ENCODE measurements at places on chromosomes 6 and 20. TPM values are rescaled to one million over a fixed set of nuclear protein-coding genes. Genes with fewer than 3 reads are reported as not detected.

GRCh38 chr20:11217326-11218172 lies 543.8 kb upstream of the JAG1 start:
- no peak overlapping the region for H3K27ac ChIP-seq
- peaks cover 23% of the 10 kb centered on the region for H3K4me1 ChIP-seq
- no peak for DNase-seq
- H3K4me3 ChIP-seq = no peak overlapping the region
- H3K27me3 ChIP-seq = no peaks in the 10 kb centered on the region

DNA sequence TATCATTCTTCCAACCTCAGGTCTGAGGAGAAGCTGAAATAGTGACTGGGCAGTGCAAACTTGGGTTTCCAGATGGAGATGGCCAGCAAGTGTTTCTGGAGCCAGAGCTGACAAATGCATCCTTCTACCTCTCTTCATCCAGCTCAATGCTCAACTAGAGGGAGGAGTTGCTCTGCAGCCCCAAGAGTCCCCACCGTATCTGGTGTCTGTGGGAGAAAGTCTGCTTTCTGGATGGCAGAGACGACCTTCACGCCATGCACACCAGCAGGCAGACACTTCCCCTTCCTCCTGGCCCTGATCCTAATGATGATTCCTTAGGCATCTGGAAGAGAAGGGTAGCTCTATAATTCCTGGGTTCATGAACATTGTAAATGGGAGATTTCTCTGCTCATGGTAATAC lies 127.4 kb upstream of the SPACA1 start:
- H3K36me3 ChIP-seq = no peaks in the 10 kb centered on the region
- DNase-seq = no peak
- H3K4me3 ChIP-seq = no peak overlapping the region
- no peaks in the 10 kb centered on the region for H3K27me3 ChIP-seq

Gene ZNF165
- 4.0 TPM for total RNA-seq

GRCh38 chr20:24798930-24799705 lies 150.0 kb upstream of the CST7 start:
- no peaks in the 10 kb centered on the region for H3K36me3 ChIP-seq
- no peaks in the 10 kb centered on the region for H3K4me1 ChIP-seq
- H3K27me3 ChIP-seq = no peaks in the 10 kb centered on the region
- no peak for DNase-seq
- no peak overlapping the region for H3K27ac ChIP-seq
- no peak overlapping the region for H3K4me3 ChIP-seq

DNA sequence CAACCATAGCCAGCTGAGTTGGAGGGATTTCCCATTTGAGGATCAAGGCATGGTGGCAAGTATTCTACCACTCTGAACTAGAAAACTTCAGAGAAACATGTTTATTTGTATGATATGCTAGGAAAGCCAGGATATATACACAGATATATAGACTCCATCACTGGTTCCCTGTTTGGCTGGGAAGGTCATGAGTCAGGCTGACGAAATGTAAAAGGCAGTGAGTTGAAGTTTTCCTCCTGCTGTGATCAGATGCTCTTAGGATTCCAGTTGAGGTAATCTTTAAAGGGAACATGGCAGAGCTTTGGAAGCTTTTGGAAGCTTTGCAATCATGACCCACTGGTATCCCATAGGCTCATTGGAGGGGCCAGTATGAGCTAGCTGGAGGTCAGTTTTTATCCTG lies 1369.1 kb downstream of the EPHA7 start:
- DNase-seq = no peak
- H3K36me3 ChIP-seq = no peaks in the 10 kb centered on the region
- no peak overlapping the region for H3K4me3 ChIP-seq
- no peak overlapping the region for H3K27ac ChIP-seq

Gene CASP8AP2
- 24.4 TPM for total RNA-seq

DNA sequence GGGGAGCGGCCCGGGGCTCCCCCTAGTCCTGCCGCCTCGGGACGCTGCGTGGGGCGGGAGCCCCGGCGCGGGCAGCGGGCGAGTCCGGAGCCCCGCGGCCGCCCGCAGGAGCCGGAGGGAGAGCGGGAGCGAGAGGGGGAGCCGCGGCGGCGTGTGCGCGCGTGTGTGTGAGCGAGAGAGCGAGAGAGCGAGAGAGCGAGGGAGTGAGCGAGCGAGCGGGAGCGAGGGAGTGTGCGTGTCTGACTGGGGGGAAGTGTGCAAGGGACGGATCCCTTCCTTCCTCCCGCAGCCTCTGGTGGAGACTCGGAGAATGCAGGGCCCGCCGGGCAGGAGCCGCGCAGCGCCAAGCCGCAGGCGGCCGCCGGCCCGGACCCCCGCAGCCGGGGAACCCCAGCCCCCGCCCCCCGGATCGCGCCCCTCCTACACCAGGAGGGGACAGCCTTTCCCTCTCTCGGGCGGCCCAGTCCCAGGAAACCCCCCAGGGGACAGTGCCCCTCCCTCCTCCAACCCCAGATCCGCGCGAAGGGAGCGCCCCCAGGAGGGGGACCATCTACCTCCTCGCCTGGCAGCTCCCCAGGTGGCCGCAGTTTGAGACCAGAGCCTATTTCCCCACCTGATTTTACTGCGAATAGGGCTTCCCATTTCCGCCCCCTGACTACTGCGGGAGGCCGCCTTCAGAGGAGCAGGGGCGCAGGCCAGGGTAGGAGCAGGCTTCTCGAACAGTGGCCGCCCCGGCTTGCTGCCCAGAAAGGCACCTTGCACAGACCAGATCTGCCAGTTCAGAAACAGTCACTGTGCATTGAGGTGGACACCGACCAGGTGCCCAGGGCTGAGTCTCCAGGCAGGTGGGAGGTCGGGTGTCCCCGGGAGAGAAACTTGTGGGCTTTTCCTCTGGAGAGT lies at the start of gene CDH22:
Gene CDH22, minus strand, starts transcription at position 241 of the 900 bp plus-strand sequence. CDS start 57,204 bp downstream, outside the sequence.
- H3K36me3 ChIP-seq = no peaks in the 10 kb centered on the region
- DNase-seq = peak; percentile 39
- peak within 1 kb of the TSS; percentile 51 for H3K4me3 ChIP-seq
- no peak within 1 kb of the TSS for H3K27ac ChIP-seq

- no peak overlapping the region for H3K4me3 ChIP-seq
- H3K27me3 ChIP-seq = peaks cover 29% of the 10 kb centered on the region
- H3K36me3 ChIP-seq = no peaks in the 10 kb centered on the region
- peak; percentile 20 for DNase-seq
- no peak overlapping the region for H3K27ac ChIP-seq
Observed at GRCh38 chr20:21511850-21512633, 1.8 kb downstream of the NKX2-2 start.

Gene MEI4
- not detected for total RNA-seq

DNA sequence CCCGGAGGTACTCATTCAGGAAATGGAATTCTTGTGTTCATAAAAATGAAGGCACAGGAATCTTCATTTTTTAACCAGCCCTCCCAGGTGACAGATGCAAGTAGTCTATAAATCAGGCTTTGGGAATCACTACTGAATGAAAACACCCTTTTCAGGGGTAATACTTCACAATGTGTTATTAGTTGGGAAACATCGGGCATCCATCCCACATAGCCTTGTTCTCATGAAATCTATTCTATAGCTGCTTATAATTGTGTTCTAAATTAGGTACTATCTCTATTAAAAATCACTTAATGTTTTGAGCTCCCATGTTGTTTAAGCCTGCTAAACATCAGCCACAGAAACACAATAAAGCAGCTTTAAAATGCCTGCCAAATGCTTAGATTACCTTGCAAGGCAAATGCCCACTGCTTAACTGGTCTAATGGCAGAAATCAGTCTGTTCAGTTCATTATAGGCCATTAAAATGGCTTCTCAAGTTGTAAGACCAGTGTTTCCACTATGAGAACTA lies 94.9 kb downstream of the L3MBTL3 start:
- peaks cover 3% of the 10 kb centered on the region for H3K36me3 ChIP-seq
- no peaks in the 10 kb centered on the region for H3K27me3 ChIP-seq
- no peak overlapping the region for H3K4me3 ChIP-seq
- H3K27ac ChIP-seq = no peak overlapping the region
- peak; percentile 89 for DNase-seq
- H3K4me1 ChIP-seq = no peaks in the 10 kb centered on the region

- H3K4me1 ChIP-seq = peaks cover 19% of the 10 kb centered on the region
- DNase-seq = peak; percentile 94
- no peaks in the 10 kb centered on the region for H3K36me3 ChIP-seq
- no peak overlapping the region for H3K4me3 ChIP-seq
- H3K27ac ChIP-seq = peak overlapping the region; percentile 35
- H3K27me3 ChIP-seq = no peaks in the 10 kb centered on the region
Observed at GRCh38 chr6:36627801-36628246, 33.7 kb downstream of the SRSF3 start.

- H3K36me3 ChIP-seq = no peaks in the 10 kb centered on the region
- H3K27ac ChIP-seq = no peak overlapping the region
- H3K4me1 ChIP-seq = no peaks in the 10 kb centered on the region
- no peak overlapping the region for H3K4me3 ChIP-seq
Observed at GRCh38 chr20:16846006-16846405, 97.8 kb downstream of the OTOR start.

DNA sequence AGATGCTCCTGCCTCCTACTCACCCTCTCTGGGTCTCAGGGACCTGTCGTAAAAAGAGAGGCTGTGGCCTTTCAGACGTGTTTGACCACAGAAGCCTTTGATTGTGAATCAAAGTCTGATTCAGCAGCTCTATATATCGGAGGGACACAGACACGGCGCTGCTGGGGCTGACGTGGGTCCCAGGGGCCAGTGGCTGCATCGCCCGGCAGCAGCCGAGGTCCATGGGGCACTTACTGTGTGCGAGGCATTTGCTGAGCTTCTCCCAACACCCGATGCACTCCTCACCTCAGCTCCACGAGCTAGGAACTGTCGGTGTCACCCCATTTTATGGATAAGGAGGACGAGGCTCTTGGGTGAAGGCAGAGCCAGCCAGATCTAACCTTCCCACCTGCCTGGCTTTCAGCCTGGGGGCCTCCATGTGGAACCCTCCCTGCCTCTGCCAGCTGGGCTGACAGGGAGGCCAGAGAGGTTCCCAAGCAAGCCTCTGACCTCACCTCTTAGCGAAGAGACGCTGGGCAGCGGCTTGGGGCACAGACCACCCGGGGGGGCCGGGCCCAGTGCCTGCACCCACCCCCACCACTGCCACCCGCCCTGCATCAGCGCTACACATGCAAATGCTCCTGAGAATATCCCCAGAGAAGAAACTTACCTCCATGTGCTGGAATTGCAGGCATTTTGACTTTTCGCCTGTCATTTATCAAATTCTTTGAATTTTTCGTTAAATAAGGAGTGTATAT lies 19.9 kb downstream of the PMEPA1 start:
- no peaks in the 10 kb centered on the region for H3K36me3 ChIP-seq
- no peak for DNase-seq
- peaks cover 22% of the 10 kb centered on the region for H3K4me1 ChIP-seq
- no peak overlapping the region for H3K4me3 ChIP-seq

DNA sequence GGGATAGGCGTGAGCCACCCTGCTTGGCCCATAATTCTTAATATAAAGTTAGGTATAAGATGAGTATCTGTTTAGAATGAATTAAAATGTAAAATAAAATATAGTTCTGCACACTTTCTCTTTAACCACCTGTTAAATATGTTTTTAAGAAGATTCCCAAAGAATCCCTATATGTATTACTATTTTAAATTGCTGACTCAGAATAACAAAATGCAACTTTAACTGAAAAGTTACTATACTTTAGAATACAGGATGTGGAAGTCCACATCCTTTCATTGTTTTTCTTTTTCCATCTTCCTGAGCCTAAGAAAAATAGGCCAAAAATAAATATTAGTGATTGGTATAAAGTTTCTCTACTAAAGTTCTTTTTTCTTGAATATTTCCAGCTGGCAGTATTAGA lies 325.6 kb upstream of the EYS start:
- H3K27me3 ChIP-seq = no peaks in the 10 kb centered on the region
- H3K27ac ChIP-seq = no peak overlapping the region
- H3K36me3 ChIP-seq = no peaks in the 10 kb centered on the region
- no peaks in the 10 kb centered on the region for H3K4me1 ChIP-seq

Gene FKBP1A
- total RNA-seq = 145 TPM

DNA sequence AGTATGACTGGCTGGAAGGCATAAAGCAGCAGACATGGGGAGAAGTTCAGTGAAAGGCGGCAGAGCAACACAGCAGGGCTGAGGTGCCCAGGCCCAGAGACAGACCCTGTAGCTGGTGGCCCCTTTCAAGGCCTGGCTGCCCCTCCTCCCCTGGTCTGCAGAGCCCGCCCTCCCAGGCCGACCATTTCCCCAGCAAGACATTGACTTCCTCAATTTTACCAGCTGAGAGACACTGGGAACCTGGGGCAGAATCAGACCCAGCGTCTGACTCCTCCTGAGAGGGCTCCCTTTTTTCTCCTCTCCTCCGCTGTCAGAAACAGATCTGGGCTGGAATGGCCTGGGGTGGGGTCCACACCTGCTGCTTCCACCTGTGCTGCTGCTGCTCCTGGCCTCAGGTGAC lies at the start of gene TREML4:
Gene TREML4, plus strand, starts transcription at position 254 of the 400 bp plus-strand sequence. Its CDS starts 79 bp downstream, at position 333.
- H3K4me3 ChIP-seq = no peak within 1 kb of the TSS
- H3K27me3 ChIP-seq = peaks cover 2% of the 10 kb centered on the region
- H3K36me3 ChIP-seq = no peaks in the 10 kb centered on the region

DNA sequence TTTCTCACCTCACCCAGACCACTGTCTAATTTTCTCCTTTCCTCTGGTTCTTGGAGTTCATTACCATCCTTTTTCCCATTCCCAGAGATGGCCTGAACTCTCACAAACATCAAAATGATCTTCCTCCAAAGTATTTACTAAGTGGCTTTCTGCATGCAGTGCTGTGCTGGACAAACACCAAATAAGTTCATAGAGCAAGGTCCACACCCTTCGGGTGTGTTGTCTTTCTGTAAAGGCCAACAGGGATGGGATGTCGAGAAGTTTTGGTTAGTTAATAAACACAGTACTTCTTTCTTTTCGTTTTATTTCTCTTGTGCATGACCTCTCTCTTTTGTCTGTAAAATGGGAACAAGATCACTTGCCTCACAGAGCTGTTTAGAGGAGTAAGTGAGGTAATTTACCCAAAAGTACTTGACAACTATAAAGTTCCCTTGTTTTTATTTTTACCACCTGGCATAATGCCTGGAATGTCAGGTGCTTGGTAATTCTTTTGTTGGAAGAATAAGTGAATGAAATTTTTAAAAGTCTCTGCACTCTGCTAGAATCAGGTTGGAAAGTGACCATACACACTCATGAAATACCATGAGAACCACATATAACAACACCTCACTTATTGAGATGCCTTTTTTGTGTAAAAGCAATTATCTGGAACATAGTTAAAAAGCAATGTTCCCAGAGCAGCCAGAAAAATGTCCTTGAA lies 22.8 kb upstream of the CCN6 start:
- peak; percentile 35 for DNase-seq
- H3K4me3 ChIP-seq = no peak overlapping the region
- H3K36me3 ChIP-seq = no peaks in the 10 kb centered on the region
- no peaks in the 10 kb centered on the region for H3K4me1 ChIP-seq
- no peak overlapping the region for H3K27ac ChIP-seq

Gene SLC17A2
- not detected for total RNA-seq

Gene LY6G5B
- total RNA-seq = 5.7 TPM
